ENCODE measurements at places on chromosomes 3 and 15.

GRCh38 chr3:126540342-126540849, 16.4 kb downstream of the CHST13 start:
- DNase-seq, result no peak

- no peak for DNase-seq
Measured at GRCh38 chr3:37973246-37974054, 17.1 kb upstream of the VILL start.

DNA sequence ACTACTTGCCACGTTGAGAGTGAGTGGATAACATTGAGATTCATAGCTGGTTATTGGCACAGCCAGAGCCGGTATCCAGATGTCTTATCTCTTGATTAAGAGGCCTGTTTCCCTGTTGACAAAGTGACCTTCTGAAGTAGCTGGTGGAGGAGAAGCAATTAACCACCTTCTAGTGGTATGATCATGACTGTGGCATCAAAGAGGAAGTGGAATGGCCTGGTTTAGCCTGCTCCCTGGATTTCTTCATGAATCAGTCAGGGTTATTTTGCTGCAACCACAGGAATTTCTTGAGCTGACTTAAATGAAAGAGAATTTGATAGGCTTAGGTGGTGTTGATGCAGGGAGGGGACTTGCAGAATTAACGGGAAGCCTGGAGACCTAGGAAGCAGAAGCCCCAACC, 398.3 kb downstream of the MFSD1 start:
- DNase-seq, result no peak

- DNase-seq, result no peak
Measured at GRCh38 chr15:35886765-35887164, 340.8 kb upstream of the DPH6 start.

DNA sequence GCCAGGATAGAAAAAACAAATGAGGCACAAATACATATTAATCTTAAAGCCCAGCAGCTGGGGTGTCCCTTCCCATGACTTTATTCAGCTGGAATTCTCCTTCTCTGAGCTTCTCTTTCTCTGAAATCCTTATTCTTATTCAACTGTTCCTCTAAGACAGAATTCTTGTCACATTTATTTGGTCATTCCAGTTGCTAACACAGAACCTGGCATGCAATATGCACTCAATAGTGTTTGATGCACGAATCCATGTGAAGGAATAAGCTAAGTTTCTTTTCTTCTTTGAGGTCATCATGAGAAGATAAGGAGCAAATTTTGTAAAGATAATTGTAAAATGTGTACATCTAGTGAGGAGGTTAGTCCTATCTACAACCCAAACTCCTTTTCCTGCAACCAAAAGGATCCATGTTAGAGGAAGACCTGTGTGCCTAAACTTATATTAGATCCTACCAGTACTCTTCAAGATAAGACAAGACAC, 154.2 kb upstream of the KCNMB2 start:
- no peak for DNase-seq

DNA sequence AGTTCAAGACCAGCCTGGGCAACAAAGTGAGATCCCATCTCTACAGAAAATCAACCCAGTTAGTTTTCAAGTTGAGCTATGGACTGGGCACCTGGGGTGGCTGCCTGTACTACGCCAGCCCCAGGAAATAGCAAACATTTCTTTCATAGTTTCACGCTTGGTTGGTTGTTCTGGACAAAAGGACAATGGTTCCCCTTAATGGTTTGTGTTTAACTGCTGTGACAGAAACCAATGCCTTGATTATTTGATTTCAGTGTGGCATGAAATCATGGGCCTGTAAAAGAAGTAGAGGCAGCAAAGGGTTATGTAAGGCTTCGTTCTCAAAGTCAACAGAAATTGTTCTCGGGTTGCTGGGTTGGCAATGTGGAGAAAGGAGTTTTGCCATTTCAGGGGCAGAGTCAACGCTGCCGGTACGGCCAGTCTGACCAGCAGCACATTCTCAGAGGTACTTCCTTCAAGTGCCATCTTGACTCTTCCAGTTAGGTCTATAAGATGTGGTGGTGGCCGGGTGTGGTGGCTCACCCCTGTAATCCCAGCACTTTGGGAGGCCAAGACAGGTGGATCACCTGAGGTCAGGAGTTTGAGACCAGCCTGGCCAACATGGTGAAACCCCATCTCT, 12.7 kb downstream of the LCMT2 start:
- no peak for DNase-seq

DNA sequence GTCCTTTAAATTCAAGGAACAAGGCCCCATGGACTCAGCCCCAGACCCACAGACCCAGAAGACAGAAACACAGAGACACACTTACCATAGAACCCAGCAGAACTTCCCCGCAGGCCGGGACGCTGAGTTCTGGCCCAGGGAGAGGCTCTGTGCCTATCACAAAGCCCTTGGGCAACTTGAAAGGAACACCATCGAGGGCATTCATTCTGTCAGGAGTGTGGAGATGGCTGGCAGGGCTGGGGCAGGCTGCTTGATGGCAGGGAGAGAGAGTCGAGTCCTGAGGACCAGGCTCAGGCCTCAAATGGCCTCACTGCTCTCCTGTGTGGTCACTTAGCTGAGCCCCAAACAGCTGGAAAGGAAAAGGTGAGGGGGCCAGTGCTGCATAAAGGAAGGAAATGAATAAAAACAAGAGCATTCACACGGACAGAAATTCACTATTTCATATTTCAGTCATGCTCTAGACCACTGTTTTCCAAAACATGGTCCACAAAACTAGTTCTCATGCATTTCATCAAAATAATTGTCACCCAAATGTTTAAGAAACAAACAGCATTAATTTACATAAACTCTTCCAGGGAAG, 8.9 kb downstream of the UBAP1L start:
- no peak for DNase-seq

DNA sequence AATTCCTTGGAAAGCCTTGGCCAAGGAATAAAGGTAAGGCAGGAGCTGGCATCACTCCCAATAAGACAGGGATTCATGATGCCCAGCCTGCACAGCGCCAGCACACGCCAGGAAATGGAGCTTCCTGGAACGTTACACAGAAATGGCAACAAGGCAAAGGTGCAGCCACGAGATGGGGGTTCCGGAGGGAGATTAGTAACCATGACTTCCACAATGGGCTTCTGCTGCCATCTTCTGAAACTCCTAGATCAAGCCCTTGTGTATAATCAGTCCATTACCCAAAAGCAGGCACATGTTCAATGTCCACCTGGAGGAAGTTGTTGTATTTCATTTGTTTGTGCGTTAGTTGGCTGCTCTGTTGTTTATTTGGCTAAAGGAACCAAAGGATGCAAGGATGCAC, 131.2 kb upstream of the TRIM42 start:
- DNase-seq, result no peak

DNA sequence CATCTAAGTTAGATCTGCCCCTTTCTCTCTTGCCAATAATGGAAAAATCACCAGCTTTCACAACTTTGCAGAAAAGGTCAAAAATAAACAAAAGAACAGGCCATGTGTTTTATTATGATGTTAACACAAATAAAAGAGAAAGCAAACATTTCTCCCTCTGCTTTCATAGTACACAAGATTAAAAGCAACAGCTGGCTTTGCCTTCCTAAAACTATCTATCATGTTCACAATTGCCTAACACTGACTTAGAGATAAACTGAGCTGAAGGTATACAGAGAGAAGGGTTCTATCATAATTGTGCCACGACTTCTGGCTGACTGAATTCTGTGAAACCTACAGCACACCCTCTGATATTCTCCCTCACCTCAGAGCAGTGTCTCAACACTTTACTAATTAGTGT, 29.4 kb downstream of the AADAC start:
- DNase-seq, result no peak

DNA sequence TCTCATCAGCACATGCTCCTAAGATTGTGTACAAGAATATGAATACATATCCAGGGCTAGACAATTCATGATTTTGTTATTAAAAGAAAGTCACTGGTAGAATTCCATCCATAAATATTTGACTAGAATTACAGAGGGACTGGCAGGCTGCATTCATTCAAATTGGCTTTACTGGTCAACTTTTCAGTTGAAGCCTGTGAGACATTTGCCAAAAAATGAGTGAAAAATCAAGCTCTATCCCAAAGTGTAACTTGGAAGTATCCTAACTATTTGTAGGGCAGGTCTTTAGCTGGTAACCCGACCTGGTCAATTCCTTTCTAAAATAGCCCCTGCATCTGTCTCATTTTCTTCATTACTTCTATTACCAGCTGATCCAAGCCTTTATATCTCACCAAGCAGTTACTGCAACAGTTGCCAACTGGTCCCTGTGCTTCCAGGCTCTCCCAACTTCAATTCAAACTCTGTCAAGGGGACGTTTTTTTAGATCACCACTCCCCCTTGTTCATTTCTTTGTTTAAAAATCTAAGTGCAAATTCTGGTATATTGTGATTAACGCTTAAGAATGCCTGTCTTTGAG, 173.1 kb upstream of the TBL1XR1 start:
- no peak for DNase-seq

DNA sequence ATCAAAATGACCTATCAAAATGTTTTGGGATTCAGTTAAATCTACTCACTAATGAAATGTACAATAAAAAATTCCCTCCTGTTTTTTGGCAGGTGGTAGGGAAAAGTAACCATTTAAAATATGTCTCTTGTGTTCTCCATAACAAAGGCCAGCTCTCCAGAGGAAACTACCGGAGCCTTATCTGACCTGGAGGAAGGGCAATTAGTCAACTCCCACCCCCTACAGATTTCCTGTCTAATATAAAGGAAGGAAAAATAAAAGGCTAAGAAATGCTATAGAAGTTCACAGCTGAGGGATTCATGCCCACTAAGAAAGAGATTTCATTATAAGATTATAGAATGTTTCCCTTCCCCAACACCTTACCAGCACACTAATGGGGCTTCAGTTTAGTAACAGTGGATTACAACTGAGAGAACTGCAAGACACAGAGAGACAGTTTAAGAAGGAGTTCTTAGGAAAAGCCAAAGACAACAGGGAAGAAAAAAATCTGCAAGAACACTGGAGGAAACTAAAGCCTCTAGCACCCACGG, 376.5 kb upstream of the KCNMB2 start:
- no peak for DNase-seq

- no peak for DNase-seq
Measured at GRCh38 chr15:51322621-51323296, 15.6 kb downstream of the CYP19A1 start.

Measured in GM19239 (cell line).